M059J (cell line): ENCODE measurements at places on chromosomes 5 and 9.

DNA sequence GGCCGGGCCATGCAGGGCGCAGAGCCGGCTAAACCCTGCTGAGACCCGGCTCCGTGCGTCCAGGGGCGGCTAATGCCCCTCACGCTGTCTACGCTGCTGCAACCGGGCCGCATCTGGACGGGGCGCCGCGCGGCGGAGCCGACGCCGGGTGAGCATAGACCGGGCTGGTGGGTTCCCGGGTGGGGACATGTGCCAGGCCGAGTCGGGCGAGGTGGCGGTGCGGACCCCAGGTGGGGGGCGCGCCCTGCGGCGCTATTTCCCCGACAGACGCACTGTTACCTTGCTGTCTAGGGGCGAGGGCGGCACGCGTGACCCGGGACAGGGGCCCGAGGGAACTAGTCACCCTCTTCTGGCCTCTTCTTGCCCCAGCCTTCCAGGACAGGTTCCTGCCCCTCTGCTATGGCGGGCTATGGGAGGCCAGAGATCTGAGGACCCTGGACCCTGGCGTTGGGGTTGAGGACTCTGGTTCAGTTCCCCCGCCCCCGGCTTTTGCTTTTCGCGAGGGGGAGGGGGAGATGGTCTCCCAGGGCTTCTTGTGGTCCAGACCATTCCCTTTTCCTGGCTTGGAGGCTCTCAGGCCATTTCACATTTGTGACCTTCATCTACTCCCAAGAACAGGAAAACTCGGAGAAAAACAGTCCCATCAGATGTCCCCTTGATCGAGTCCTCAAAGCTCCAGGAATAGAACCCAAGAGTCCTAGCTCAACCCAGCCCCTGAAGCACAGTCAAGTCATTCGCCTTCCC is 536 bp downstream of the SLC27A4 start:
- peak; percentile 26 for DNase-seq

GRCh38 chr9:116149844-116150243 is 3.7 kb upstream of the PAPPA start:
- peak; percentile 30 for DNase-seq

DNA sequence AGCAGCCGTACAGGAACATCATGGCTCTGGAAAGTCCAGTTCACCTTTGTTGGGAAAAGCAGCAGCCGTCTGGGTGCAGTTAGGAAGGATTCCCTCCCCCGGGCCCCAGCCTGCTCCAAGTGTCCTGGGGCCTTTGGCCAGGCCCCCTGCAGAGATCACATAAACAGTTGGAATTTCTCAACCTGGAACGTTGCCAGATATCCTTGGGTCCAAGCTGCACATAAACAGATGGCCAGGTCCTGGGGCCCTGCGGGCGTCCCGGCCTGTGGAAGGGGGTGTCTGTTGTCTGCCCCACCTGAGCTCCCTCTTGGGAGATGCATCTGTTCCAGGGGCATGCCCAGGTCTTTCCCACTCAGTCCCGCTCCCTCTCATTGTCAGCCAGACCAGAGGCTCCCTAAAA is 92.7 kb downstream of the COL5A1 start:
- peak; percentile 79 for DNase-seq

DNA sequence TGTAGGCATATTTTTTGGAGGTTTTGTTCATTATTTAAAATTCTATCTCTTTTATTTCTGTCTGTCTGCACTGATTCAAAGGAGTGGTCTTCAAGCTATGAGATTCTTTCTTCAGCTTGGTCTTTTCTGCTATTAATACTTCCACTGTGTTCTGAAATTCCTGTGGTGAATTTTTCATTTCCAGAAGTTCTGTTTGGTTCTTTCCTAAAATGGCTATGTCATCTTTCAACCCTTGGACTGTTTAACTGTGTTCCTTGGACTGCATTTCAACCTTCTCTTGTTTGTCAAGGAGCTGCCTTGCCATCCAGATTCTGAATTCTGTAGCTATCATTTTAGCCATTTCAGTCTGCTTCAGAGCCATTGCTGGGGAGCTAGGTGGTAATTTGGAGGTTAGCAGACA is 76.3 kb downstream of the CERT1 start:
- no peak for DNase-seq

GRCh38 chr5:187617-188451 is 3.5 kb upstream of the LRRC14B start:
- DNase-seq = no peak

GRCh38 chr5:75711151-75711550 is 6.1 kb downstream of the POC5 start:
- no peak for DNase-seq
